Type B pancreatic cell (in vitro differentiated cells): ENCODE measurements at places on chromosomes 16 and 17. TPM values are rescaled to one million over a fixed set of nuclear protein-coding genes. Genes with fewer than 3 reads are reported as not detected.

The C17orf58 gene
- total RNA-seq: 8.1 and 8.8 TPM in 2 replicates

The TP53TG3F gene
- not detected in 2 replicates for total RNA-seq

GRCh38 chr17:28807925-28808634 lies 34.5 kb downstream of the FAM222B start:
- peak overlapping the region; percentile 84 for H3K27ac ChIP-seq
- peak overlapping the region; percentile 48 for H3K4me3 ChIP-seq
- DNase-seq: no peak
- no peaks in the 10 kb centered on the region for H3K27me3 ChIP-seq
- H3K4me1 ChIP-seq: peaks cover 32% of the 10 kb centered on the region
- H3K36me3 ChIP-seq: peaks cover 14% of the 10 kb centered on the region

DNA sequence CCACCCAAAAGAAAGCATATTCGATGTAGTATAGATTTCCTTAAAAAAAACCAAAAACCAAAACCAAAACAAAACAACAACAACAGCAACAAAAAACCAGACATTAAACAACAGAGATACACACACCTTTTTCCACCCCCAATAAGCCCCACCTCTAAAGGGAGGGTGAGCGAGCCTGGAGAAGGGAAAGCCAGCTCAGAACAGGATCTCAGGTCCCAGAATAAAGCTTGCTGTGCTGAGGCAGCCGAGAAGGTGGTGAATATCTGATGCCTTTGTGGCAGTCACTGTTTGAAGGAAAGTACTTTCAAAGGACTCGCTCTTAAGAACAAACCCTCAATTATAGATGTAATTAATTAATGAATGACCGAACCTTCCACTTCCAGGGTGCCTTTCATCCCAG lies 470 bp downstream of the KRT23 start:
- peaks cover 19% of the 10 kb centered on the region for H3K4me1 ChIP-seq
- H3K27me3 ChIP-seq: peaks cover 4% of the 10 kb centered on the region
- peaks cover 9% of the 10 kb centered on the region for H3K36me3 ChIP-seq
- peak overlapping the region; percentile 99 for H3K27ac ChIP-seq
- no peak for DNase-seq
- peak overlapping the region; percentile 87 for H3K4me3 ChIP-seq

DNA sequence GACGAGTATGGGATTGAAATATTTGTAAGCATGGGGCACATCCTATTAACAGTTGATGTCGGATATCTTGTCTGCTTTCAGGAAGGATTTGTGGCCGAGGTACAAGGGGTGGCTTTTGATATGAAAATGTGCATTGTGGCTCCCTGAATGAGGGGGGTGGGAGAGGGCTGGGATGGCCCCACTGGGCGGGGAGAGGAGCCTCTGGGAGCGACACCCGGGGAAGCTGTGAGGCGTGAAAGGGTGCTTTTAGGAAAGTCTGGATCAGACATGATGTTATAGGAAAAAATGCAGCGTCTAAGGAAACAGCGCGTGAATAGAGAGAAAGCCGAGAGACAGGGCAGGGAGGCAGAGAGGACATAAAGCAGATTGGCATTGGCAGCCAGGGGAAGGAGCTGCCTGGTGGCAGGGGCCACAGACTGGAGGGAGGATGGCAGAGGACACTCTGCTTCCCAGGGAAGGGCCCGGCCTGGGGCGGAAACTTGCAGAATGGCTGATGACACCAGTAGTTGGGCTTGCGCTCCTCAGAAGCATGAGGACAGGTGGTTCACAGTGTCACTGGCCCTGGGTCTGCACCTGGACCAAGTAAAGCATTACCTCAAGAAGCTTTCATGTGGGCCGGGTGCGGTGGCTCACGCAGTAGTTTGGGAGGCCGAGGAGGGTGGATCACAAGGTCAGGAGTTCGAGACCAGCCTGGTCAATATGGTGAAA lies 95.7 kb downstream of the NTN1 start:
- no peaks in the 10 kb centered on the region for H3K36me3 ChIP-seq
- H3K27ac ChIP-seq: no peak overlapping the region
- H3K4me3 ChIP-seq: peak overlapping the region; percentile 54
- H3K27me3 ChIP-seq: peaks cover 17% of the 10 kb centered on the region
- peaks cover 25% of the 10 kb centered on the region for H3K4me1 ChIP-seq

DNA sequence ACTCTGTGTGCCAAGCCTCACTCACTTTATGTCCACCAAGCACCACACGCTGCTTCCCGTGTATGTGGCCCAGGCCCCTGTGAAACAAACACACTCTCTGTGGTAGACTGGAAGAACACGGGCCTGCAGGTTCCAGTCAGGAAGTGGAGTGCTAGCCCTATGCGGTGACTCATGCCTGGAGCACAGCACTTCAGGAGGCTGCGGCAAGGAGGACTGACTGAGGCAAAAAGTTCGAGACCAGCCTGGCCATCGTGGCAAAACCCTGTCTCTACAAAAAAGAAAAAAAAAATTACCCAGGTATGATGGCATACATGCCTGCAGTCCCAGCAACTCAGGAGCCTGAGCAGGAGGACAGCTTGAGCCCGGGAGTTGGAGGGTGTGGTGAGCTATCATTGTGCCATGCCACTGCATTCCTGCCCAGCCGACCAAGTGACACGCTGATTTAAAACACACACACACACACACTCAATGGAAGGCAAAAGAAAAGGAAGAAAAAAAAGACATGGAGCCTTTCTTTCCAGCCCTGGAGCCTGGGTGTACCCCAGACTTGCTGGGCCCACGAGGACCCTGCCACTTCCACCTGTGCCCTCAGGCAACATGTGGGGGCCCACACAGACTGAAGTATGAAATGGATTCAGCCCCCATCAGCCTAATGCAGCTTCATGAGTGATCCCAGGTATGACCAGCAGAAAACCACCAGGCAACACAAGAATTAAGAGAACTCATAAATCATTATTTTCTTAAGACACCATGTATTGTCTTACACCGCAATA lies 126.6 kb downstream of the ANKRD11 start:
- H3K27me3 ChIP-seq: no peaks in the 10 kb centered on the region
- peaks cover 58% of the 10 kb centered on the region for H3K4me1 ChIP-seq
- no peak for DNase-seq
- H3K36me3 ChIP-seq: peaks cover 4% of the 10 kb centered on the region
- peak overlapping the region; percentile 88 for H3K27ac ChIP-seq

DNA sequence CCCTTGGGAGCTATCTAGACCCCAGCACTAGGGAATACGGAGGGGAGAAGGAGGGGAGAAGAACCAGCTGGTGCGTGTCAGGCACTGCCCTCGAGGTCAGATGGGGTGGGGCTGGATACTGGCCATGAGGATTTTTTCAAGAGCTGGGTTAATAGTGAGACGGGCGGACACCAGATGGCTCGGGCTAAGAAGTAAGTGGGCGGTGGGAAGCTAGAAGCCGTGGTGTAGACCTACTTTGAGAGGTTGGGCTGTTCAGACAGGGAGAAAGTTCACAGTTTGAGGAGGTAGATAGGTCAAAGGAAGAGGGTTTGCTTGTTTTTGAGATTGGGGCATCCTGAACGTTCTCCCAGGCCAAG lies 303.8 kb downstream of the SEC14L1 start:
- H3K4me1 ChIP-seq: peaks cover 50% of the 10 kb centered on the region
- H3K27me3 ChIP-seq: no peaks in the 10 kb centered on the region
- peak overlapping the region; percentile 70 for H3K27ac ChIP-seq
- peak overlapping the region; percentile 51 for H3K4me3 ChIP-seq
- no peak for DNase-seq

DNA sequence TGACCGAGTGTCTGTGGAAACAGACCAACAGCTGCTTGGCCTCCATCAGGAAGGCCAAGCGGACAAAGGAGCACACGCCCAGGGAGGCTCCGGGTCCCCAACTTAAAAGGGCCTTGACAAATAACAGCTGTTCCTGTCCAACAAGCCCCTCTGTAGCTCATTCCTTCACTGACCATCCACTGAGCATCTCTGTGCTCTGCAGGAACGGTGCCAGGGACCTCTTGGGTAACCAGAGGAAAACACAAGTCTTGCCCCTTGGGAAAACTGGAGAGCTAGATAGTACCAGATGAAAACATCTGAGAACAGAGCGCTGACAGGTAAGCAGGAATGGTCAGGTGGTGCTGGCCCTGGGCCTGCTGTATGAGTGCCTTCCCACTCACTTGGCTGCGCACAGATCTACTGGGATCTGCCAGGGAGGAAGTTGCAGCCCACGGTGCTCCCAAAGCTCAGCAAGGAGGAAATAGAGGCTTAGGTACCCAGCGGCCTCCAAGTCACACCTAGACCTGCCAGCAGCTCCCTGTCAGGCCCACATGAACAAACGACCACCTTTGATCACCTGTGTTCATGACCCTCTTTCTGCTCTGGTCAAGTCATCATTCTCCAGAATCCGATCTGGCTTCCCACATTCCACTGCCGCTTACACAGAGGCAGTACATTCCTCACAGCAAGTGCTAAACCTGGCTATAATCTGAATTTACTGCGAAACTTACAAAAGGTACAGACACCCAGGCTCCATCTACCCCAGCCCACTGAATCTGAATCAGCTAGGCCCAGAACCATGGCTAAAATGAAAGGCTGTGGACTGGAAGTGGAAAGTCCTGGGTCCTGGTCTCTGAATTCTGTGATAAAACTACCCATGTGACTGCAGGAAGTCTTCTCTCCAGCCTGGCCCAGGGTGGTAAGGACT lies 12.5 kb downstream of the DCAKD start:
- no peaks in the 10 kb centered on the region for H3K27me3 ChIP-seq
- H3K27ac ChIP-seq: no peak overlapping the region
- peaks cover 36% of the 10 kb centered on the region for H3K4me1 ChIP-seq
- H3K36me3 ChIP-seq: peaks cover 4% of the 10 kb centered on the region
- DNase-seq: no peak

DNA sequence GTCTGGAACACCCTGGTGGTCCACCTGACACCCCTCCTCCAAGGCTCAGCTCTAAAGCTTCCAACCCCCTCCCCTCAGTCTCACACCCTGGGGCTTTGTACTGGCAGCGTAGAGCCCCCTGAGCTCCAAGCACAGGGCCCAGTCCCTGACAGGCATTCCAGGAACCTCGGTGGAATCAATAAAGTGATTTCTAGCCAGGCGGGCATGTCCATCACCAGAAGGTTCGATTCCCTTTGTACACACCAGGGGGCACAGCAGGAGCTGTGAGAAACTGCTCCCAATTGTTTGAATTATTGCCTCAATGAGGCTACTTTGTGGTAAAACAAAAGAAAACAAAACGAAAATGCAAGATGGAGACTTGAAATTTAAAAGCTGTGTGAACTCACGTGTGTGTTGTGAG lies 51.8 kb downstream of the SMPD3 start:
- H3K4me1 ChIP-seq: peaks cover 11% of the 10 kb centered on the region
- DNase-seq: no peak
- H3K36me3 ChIP-seq: no peaks in the 10 kb centered on the region
- no peak overlapping the region for H3K4me3 ChIP-seq
- no peaks in the 10 kb centered on the region for H3K27me3 ChIP-seq
- no peak overlapping the region for H3K27ac ChIP-seq

DNA sequence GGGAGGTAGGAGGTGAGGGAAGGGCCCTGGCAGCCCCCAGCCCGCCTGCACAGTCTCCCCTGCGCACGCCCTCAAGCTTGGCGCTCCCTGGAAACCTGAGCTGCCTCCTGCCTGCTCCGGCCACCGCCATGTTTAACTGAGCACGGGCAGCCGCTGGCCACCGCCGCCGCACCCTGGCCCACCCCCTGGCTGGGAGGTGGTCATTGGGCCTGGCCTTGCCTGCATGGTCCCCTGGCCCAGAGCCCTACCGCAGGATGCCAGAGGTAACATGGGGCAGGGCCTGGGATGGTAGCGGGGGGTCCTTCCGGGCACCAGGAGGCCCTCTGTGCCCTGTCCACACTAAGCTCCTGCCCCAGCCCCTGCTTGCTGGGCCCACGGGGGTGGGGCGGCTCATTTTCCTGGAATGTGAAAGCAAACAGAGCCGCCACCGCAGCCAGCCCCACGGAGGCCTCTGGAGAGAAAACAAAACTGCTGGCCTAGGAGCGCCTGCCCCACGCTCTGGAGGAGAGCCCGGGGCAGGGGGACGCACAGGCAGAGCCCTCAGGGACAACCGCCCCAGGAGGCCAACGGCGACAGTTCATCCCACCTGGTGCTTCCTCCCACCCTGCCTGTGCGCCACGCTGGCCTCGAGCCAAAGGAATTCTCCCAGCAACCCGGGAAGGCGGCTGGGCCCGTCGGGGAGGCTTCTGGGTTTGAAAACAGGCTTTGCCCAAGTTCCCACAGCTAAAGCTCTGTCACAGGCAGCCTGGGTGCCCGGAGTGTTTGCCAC lies 8.9 kb downstream of the NHERF2 start:
- no peak overlapping the region for H3K27ac ChIP-seq
- no peak overlapping the region for H3K4me3 ChIP-seq
- no peak for DNase-seq

DNA sequence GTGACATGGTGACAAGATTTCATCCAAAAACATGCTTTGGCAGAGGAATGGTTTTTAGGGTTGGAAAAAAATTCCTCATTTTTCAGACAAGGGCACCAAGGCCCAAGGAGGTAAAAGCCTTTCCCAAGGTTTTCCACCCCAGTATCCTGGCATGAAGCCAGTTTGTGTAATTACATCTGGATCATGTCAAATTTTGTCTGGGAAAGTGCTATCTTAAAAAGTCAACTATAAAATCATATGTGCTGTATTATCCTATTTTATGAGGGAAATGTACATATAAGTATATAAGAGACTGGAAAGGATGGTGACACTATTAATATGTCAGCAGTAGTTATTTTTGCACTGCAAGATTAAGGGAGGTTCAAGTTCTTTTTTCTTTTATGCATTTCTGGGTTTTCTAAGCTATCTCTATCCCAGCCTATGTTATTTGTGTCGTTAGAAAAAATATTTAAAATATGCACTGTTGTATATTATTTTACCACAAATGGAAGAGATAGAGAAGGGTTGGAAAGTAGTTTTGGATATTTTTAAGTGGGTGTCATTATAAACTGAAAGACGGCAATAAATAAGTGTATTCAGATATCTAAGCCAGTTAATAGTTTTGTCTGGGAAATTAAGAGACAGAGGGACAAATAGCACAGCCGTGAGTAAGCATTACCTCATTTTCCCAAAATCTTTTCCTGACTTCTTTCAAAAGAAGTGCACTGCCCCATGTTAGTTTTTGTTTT lies 13.5 kb upstream of the FBXO47 start:
- no peak overlapping the region for H3K27ac ChIP-seq
- H3K4me3 ChIP-seq: no peak overlapping the region
- no peaks in the 10 kb centered on the region for H3K27me3 ChIP-seq
- no peaks in the 10 kb centered on the region for H3K36me3 ChIP-seq
- peaks cover 6% of the 10 kb centered on the region for H3K4me1 ChIP-seq
- DNase-seq: no peak

DNA sequence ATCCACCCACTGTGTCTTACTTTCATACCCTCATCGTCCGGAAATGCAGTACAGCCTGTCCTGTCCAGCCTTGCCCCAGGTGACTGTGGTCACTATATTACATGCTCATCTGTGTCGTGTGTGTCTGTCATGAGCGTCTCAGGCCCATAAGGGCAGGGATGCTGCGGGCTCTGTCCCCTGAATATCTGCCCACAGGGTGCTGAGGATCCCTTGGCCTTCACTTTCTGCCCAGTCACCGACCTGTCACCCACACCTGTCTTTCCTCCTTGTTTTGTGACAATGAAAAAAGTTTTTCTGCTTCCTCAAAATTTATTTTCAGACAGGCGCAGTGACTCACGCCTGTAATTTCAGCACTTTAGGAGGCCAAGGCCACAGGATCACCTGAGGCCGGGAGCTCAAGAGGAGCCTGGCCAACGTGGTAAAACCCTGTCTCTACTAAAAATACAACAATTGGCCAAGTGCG lies 1.4 kb upstream of the CTRB1 start:
- no peaks in the 10 kb centered on the region for H3K27me3 ChIP-seq
- H3K36me3 ChIP-seq: no peaks in the 10 kb centered on the region
- H3K4me3 ChIP-seq: no peak overlapping the region
- H3K4me1 ChIP-seq: no peaks in the 10 kb centered on the region
- H3K27ac ChIP-seq: no peak overlapping the region
